ENCODE measurements at places on chromosomes 12 and 14. TPM values are rescaled to one million over a fixed set of nuclear protein-coding genes. Genes with fewer than 3 reads are reported as not detected.

The TAS2R7 gene
- polyA plus RNA-seq: not detected

The TRIM9 gene
- 3.4 TPM for polyA plus RNA-seq

The FNTB gene
- polyA plus RNA-seq: 4.6 TPM

The SLC25A47 gene
- polyA plus RNA-seq: 0.07 TPM

The CYP27B1 gene
- polyA plus RNA-seq: 1.6 TPM
